Activated CD8-positive, alpha-beta memory T cell treated with anti-CD3 and anti-CD28 coated beads for 4 hours (primary cell): ENCODE measurements at places on chromosomes 7 and 10.

- DNase-seq: no peak
Observed at GRCh38 chr10:34576797-34577196, 238.3 kb downstream of the PARD3 start.

GRCh38 chr7:140542228-140542603 is 62.9 kb upstream of the MKRN1 start:
- no peak for DNase-seq

DNA sequence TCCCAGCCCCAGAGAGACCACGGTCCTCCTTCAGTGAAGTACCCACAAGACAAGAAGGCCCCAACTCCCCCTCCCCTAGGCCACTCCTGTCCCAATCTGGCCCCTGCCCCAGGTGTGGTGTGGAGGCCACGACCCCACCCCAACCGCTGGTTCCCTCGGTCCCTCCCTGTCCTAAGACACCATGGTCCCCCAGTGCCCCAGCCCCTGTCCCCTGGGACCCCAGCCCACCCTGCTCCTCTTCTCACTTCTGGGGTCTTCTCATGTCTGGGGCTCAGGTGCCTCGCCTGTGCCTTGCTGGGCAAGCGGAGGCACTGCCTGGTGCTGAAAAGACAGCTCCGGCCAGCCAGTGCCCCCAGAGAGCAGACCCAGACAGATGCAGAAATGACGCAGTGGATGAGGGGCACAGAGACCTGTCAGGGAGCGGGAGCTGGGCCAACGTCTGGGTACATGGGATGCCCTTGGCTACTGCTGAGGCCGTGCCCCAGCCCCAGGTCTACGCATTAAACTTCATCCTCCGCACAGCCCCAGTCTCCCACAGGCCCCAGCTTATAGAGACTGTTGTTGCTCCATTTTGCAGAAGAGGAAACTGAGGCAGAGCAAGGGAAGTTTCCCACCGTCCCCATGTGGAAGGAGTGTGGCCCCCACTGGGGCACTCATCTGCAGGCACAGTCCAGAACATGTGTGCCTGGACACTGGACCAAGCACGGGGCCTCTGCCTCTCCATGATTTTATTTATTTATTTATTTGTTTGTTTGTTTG is 14.8 kb downstream of the GRIFIN start:
- DNase-seq: no peak

- DNase-seq: no peak
Observed at GRCh38 chr10:34707656-34708055, 107.4 kb downstream of the PARD3 start.

GRCh38 chr7:36430186-36430585 is 40.5 kb downstream of the ANLN start:
- DNase-seq: no peak

DNA sequence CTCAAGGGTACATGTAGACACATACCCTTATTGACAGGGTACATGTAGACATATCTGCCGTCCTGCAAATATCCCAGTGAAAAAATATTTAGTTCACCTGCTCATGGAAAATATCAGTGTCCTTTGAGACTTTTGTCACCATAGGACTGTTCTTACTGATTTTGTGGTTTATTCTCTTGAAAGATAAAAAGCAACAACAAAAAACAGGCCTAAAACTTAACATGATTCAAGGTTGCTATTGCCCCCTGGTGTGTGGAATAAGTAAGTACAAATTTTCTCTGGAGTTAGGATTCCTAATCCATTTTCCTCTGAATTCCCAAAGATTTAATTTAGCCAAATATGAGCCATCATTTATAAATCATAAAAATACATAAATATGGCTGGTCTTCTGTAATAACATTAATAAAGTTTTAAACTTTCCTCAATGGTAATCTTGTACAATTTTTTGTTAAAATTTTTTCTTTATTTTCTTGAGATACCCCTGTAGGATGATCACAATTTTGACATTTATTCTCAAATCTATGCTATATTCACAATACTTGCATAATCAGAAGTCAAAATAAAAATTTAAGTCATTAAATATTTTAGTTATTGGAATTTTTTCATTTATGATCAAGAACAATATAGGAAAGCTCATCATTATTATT is 741.4 kb upstream of the POT1 start:
- DNase-seq: no peak
